ENCODE measurements at places on chromosomes 13 and 19.

- DNase-seq, result no peak
Observed at GRCh38 chr13:46297361-46297811, 85.7 kb downstream of the LRRC63 start.

- no peak for DNase-seq
Observed at GRCh38 chr19:42424345-42424707, 2.9 kb downstream of the LIPE start.

- DNase-seq, result no peak
Observed at GRCh38 chr13:20161275-20161950, 561 bp upstream of the GJA3 start.

GRCh38 chr13:98922306-98922705 lies 55.6 kb downstream of the DOCK9 start:
- DNase-seq, result no peak

DNA sequence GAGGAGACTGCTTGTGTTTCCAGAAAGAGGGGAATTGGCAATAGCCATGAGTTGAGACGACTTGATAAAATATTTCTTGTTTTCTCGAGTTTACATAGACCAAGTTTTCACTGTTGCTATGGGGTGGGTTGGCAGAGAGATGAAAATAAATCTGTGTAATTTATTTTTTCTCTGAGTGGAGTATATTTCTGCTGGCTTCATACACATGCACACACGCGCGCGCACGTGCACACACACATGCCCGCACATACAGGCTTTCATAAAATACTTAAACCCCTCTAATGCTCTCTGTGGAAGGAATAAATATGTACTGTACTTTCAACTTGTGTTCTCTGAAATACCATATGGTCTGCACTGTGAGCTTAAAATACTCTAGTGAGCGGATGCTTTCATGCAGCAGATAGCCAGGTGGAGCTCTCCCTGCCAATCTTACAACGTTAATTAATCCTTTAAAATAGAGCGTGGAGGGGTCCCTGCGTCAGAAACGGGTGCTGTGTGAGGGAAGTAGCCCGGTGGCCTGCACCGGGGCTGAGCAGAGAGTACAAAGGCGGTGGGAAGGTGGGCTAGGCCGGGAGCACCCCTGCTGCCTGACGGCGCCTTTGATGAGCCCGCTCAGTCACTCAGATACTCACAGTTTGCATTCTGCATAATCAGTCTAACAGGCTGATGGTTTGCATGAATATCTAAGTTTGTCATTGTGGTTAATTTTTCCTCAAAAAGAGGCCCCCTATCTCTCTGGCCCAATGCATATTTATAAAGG lies 44.1 kb downstream of the CCNE1 start:
- DNase-seq, result no peak

DNA sequence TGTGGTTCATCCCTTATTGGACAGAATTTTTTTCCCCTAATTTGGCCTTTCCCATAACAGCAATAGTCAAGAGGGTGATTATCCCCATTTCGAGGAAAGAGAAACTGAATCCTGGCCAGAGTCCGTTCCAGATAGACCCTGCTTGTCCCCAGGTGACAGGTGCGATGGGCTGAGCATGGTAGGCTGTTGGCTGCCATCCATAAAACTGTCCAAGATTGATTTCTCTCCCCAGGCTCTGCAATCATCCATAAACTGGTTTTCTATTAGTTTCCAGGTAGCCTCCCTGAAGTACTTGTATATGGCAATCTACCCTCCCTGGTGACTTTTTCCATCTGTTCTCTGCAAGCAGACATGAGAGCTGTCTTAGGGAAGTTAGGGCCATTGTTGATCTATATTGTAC lies 25.4 kb downstream of the SERP2 start:
- no peak for DNase-seq

DNA sequence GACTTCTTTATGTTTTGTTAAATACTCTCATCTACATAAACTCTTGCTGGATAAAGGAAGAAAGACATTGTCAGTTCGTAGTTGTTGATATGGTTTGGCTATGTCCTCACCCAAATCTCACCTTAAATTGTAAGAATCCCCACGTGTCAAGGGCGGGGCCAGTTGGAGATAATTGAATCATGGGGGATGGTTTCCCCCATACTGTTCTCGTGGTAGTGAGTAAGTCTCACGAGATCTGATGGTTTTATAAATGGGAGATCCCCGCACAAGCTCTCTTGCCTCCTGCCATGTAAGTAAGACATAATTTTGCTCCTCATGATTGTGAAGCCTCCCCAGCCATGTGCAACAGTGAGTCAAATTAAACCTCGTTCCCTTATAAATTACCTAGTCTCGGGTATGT lies 3.6 kb downstream of the ADGRE1 start:
- no peak for DNase-seq

DNA sequence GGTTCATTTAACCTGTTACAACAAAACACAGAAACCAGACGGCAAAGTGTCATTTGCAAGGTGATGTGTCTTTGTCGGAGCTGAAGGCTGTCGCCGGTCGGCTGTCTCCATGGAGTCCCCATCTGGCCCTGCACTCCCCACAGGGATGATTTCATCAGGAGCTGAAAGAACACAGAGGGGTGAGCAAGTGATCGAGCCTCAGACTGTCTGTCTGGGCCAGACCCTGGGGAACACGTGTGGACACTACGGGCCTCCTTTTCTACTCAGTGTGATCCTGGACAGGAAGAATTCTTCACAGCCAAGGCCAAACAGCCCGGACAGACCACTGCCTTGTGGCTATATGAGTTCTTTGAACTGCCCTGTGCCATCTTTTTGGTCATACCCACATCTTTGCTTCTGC lies 85.1 kb downstream of the RNASEH2B start:
- no peak for DNase-seq

DNA sequence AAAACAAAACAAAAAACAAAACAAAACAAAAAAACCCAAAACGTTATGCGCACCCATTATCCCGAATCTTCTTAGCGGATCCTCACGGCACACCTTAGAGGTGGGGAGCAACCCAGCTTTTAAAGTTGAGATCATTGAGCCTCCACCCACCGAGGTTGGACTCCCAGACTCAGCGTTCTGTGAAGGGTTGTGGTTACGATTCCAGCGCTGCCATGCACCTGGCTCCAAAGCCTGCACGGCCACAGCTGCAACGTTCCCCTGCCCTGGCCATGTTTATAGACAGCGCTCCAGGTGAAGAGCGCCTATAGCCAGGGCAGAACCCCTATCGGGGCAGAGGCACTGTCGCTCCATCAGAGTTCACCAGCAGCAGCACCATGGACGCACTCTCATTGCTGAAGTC lies 18.7 kb upstream of the LILRA2 start:
- DNase-seq, result no peak
